ENCODE measurements at places on chromosomes 6 and 20.

DNA sequence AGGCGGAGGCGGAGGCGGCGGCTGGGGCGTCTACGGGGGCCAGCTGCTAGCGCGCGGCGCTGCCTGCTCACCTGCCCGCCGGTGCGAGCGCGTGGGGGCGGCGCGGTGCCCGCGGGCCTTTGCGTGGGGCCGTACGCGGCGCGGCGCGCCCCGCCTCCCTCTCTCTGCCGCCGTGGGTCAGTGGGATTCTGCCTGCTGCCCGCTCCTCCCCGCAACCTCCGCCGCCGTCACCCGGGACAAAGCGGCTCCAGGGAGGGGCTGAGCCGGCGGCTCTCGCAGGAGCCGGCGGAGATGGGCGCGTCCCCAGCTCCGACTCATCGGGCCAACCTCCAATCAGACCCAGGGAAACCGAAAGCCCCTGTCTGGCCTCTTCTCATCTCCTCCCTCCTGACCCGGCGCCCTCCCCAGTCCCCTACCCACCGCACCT is at the start of gene RCAN2:
TSS of gene RCAN2 (minus strand) at position 249 of the 427 bp plus-strand sequence.
- DNase-seq: peak; percentile 8

DNA sequence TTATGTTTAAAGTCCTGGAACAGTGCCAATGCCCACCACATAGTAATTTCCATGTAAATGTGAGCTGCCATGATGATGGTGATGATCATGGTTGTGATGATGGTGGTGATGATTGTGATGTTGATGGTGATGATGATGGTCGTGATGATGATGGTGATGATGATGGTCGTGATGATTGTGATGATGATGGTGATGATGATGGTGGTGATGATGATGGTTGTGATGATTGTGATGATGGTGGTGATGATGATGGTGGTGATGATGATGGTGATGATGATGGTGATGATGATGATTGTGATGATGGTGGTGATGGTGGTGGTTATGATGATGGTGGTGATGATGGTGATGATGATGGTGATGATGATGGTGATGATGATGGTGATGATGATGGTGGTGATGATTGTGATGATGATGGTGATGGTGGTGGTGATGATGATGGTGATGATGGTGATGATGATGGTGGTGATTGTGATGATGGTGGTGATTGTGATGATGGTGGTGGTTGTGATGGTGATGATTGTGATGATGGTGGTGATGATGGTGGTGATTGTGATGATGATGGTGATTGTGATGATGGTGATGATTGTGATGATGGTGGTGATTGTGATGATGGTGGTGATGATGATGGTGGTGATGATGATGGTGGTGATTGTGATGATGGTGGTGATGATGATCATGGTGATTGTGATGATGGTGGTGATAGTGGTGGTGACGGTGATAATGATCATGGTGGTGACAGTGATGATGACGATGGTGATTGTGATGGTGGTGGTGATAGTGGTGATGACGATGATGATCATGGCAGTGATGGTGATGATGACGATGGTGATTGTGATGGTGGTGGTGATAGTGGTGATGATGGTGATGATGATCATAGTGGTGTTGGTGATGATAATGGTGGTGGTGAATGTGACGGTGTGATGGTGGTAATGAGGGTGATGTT is 82.3 kb downstream of the PHACTR3 start:
- DNase-seq: no peak

- DNase-seq: no peak
These were observed 155.2 kb upstream of the UST start for GRCh38 chr6:148591656-148592055.

DNA sequence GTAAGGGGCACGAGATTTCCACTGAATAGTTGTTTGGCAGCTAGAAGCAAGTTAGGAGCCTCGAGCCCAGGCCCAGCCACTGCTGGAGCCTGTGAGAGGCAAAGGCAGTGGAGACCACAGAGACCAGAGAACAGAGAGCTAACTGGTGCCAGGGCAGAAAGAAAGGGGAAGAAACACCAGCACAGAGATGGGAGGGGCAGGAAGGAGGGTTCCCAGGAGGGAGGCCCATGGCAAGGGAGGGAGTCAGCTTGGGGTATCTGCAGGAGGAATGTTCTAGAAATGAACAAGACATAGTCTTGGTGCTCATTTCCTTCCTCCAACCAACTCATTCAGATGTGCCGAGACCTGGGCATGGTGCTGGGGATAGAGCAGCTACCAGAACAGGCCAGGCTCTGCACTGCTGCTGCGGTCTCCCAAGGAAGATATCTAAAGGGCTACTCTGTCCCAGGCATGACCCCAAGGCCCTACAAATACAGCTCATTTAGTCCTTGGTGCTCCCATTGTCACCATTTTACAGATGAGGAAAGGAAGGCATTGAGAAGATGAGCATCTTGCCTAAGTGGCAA is 10.7 kb downstream of the ANGPT4 start:
- no peak for DNase-seq

DNA sequence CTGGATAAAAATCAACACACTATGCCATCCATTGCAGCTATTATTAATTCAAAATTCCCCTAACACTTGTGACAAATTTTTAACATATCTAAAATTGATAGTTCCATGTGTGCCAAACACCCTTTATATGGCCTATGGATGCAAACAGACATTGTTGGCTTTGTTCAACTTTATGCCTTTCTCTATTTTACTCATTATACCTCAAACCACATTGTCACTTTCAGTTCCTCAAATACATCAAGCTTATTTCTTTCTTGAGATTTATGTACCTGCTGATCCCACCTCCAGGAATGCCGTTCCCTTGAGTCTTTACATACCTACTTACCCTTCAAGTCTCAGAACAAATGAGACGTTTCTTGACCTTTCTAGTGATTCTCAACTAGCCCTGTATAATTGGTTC is 193.5 kb upstream of the PLN start:
- DNase-seq: peak; percentile 4

DNA sequence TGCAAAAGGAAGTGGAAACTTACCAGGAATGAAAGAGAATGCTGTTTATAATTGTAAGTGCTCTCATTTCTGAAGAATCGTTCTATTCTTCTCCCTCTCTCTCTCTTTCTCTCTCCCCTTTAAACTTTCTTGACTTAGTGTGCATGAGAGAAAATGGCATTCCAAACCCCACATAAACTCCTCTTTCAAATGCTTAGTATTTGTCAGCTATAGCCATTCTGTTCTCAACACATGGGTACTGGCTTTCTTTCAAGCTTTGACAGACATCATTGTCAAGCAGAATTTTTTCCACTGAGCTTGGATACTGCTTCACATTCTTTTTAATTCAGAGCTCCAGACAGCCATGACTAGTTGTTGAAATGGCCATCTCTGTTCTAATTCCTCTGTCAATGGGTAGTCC is 51.1 kb upstream of the PREP start:
- no peak for DNase-seq

GRCh38 chr6:27889275-27889627 is 22.9 kb downstream of the OR2B2 start:
- DNase-seq: no peak

- no peak for DNase-seq
These were observed 27.1 kb downstream of the PLAGL1 start for GRCh38 chr6:143980921-143981320.

DNA sequence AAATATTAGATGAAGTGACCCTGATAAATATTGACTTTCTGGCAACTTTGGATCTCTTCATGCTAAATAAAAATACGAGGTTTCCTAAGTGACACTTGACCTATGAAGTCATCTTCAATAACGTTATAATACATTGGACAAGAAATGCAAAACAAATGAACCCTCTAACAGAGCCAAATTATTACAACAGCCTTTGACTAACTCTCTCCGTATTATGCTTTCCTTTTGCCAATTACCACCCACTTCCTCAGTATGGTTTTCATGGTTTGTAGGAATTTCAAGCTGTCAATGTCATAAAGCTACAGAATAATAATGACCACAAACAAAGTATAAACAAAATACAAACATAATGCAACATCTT is 210.5 kb downstream of the MOXD1 start:
- no peak for DNase-seq

DNA sequence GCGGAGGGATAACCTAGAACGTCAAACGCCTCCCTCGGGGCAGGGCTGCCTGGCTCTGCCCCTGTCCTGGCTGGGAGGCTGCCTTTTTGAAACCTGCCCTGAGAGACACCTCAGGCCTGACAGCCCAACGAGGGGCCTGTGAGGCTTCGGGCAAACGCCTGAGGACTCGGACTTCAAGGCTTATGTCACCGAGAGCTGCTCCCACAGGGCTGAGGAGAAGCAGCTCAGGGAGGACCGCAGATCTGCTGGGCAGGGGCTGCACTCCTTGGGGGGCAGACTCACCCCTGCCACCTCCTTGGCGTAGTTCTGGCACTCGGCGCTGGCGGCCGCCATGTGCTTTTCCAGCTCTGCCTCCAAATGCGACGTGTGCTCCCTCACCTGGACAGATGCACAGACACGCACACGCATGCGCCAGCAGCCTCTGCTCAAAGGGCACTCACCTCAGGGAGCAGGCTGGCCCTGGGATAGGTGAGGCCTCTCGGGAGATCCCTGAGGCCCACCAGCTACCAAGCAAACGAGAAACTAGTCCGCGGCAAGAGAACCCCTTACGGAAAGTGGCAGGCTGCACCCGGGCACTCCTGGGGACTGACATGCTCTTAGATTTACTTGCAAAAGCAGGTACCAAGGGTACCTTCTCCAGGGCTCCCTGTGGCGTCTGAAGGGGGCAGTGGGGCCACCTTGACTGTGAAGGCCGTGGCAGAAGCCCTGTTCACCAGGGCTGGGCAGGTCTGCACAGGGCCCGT is 49.6 kb downstream of the DSTN start:
- no peak for DNase-seq

DNA sequence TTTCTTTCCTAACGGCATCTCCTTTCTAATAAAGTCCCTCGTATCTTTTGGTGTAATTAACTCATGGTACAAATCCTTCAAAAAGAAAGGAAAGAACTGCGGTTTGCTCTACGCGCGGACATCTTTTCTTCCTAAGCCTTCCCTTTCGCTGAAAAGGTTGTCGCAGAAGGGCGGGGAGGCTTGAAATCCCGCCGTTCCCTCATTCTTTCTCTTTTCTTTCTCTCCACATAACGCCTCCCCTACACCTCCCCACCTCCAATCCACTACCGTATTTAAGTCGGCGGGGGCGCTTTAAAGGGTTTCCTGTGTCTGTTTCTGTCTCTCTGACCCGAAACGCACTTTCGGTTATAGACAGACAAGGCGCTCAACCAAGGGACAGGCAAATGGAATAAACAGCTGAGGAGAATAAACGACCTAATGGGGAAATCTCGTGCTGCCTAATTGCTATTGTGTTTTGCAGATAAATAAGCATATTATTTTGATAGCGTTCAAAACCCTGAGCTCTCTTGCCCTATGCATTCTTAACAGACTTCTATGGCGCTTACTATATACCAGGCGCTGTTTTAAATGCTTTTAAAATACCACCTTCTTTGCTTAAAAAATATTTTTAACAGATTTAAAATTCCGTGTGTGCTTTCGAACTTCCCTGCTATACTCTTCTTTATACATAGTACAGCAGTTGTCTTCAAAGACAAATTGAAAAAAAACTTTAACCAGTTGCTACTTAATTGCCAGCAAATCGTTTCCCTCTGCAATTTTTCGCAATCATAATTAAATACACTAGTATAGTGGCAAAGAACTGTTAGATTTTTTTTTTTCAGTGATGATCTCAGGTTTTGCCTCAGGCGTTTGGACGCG is 2.5 kb upstream of the HEY2 start:
- peak; percentile 73 for DNase-seq

- DNase-seq: peak; percentile 94
These were observed 49.5 kb downstream of the TRERF1 start for GRCh38 chr6:42402184-42402583.

GRCh38 chr6:1131285-1132079 is 180.4 kb upstream of the FOXQ1 start:
- DNase-seq: no peak

DNA sequence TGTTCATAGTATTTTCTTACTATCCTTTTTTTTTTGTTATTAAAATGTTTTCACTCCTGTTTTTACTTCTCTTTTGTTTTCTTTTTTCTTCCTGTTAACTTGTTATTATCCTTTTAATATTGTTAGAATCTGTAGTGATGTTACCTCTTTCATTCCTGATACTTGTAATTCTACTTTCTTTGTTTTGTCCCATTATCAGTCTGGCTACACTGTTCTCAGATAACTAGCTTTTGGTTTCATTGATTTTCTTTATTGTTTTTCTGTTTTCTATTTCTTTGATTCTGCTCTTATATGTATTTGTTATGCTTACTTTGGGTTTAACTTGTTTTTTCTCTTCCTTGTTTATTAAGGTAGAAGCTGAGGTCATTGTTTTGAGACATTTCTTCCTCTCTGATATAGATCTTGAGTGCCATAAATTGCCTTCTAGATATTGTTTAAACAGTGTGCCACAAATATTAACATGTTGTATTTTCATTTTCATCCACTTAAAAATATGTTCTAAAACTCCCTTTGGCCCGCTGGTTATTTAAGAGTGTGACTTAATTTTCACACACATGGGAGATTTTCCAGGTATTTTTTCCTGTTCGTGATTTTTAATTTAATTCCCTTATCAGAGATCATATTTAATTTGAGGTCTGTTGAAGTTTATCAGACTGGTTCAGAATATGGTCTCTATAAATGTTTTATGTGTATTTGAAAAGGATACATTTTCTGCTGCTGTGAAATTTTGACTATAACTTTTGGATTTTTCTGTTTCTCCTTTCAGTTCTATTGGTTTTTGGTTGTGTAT is 6.7 kb downstream of the XRN2 start:
- no peak for DNase-seq

DNA sequence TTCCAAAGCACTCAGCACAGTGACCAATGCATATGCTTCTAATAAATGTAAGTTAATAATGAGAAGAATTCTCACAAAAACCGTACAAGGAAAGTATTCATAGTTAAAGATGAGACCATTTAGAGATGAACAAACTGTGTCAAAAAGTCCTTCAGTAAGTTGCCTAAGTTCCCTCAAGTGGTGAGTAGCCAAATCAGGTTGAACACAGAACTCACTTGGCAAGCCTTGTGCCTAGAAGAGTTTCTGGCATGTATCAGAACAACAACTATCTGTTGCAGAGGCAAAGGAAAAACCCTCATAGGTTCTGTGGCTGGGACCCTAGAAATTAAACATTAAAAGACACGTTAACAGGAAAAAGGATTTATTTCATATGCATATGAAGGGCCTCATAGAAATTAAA is 129.6 kb upstream of the DOK5 start:
- DNase-seq: no peak

GRCh38 chr6:36463676-36464075 is 20.9 kb downstream of the KCTD20 start:
- DNase-seq: no peak

- DNase-seq: no peak
These were observed 526.7 kb downstream of the EPHA7 start for GRCh38 chr6:92892626-92893170.

- no peak for DNase-seq
These were observed 187.2 kb downstream of the CENPW start for GRCh38 chr6:126526996-126527606.

All from activated CD4-positive, alpha-beta T cell treated with anti-CD3 and anti-CD28 coated beads, Interleukin-2, Interleukin-6, amounts not matched to agents 100 ng/mL and 50 ng/mL, durations not matched to agents 16 hours and 8 hours (primary cell).